ENCODE measurements at places on chromosomes 5 and 9. TPM values are rescaled to one million over a fixed set of nuclear protein-coding genes. Genes with fewer than 3 reads are reported as not detected.

The CD14 gene
- 11.8 TPM for polyA plus RNA-seq

The TMEM215 gene
- not detected for polyA plus RNA-seq

DNA sequence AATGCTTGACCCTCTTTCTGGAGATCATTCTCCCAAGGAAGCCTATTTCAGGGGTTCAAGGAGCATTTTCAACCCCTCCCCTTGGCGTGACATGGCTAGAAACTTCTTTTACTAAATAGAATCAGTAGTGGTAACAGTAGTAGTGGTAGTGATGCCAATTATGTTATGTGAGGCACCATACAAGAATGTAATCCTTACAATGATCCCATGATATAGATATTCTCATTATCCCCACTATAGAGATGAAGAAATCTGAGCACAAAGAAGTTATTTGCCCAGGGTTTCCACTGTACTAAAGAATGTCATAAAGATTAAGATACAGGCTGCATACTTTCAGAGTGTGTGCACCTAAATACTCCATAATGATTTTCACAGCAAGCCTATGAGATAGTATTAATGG lies 155.4 kb upstream of the CLINT1 start:
- H3K4me1 ChIP-seq, result no peaks in the 10 kb centered on the region
- no peak overlapping the region for H3K4me3 ChIP-seq
- H3K27me3 ChIP-seq, result no peaks in the 10 kb centered on the region
- H3K27ac ChIP-seq, result no peak overlapping the region
- no peak for DNase-seq

DNA sequence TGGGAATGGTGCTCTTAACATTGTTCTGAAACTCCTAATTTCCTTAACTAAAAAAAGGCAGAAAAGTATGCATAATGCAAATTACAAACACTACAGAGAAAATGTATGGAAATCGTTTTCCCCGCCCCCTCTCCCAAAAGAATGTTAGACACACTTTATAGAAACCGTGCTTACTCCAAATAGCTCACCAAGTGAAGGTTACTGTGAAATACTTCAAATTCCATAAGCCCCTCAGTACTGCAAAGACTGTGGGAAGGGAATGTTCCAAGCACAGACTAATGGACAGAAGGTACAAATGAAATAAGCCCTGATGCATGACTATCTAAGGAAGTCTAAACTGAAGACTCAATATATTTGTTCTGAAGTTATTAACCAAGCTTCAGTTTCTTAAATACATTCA lies 12.5 kb downstream of the MAPKAP1 start:
- no peak overlapping the region for H3K4me3 ChIP-seq
- DNase-seq, result no peak
- no peaks in the 10 kb centered on the region for H3K36me3 ChIP-seq
- H3K27me3 ChIP-seq, result no peaks in the 10 kb centered on the region
- no peaks in the 10 kb centered on the region for H3K4me1 ChIP-seq
- no peak overlapping the region for H3K27ac ChIP-seq

DNA sequence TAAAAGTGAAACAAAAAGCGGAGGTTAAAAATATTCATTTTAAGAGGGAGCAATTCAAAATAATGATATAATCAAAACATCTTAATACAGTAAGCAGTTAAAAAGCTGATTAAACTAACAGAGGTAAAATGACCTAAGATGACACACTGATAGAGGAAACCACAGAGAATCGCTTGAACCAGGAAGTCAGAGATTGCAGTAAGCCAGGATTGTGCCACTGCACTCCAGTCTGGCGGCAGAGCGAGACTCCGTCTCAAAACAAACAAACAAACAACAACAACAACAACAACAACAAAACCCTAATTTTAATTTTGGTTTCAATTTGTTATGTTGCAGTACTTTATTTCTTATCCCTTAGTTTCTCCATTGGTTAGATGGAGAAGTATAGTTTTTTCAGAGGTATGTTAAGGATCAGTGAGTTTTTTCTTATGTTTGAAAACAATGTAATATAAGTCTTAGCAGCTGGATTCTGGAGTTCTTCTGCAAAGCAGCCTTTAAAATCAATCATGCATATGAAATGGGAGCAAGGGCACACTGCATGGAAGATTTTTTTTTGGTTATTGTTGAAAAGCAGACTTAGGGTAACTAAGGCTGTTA lies 58.5 kb downstream of the MLANA start:
- no peaks in the 10 kb centered on the region for H3K36me3 ChIP-seq
- H3K4me3 ChIP-seq, result no peak overlapping the region
- no peaks in the 10 kb centered on the region for H3K4me1 ChIP-seq
- DNase-seq, result no peak
- no peaks in the 10 kb centered on the region for H3K27me3 ChIP-seq

The SLC6A7 gene
- polyA plus RNA-seq, result not detected

The IFNA21 gene
- polyA plus RNA-seq, result not detected

The OR4F3 gene
- not detected for polyA plus RNA-seq

DNA sequence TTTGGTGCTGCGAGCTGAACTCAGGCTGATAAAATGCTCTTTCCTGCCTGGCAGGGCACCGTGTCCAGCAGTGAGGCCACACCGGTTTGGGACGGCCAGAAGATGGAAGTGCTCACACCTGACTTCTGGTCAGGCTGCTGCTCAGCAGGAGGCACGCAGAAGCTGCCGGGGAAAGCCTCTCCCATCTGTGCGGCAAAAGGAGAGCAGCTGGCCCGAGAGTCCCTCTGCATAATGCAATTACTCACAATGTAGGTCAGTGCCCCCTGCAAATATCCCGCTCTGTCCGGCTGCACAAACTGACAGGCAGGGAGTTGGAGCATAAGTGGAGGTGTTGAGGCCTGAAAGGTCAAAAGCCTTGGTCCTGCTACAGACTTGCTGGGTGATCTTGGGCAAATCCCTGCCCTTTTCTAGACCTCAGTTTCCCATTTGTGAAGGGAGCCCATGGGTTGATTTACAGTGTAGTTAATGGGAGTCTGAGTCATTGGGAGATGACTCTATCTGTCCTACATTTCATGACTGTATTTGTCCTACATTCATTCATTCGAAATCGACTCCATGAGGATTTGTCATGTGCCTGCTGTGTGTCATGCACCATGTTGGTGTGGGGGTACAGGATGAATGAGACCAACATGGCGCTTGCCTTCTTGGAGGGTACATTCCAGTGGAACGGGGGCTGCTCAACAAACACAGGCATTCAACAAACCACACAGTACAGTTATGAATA lies 61.8 kb upstream of the TBC1D2 start:
- no peaks in the 10 kb centered on the region for H3K27me3 ChIP-seq
- no peak overlapping the region for H3K27ac ChIP-seq
- H3K4me3 ChIP-seq, result no peak overlapping the region
- no peaks in the 10 kb centered on the region for H3K36me3 ChIP-seq

The ORM1 gene
- polyA plus RNA-seq, result 1.6 TPM

The LCN10 gene
- polyA plus RNA-seq, result 54.0 TPM

DNA sequence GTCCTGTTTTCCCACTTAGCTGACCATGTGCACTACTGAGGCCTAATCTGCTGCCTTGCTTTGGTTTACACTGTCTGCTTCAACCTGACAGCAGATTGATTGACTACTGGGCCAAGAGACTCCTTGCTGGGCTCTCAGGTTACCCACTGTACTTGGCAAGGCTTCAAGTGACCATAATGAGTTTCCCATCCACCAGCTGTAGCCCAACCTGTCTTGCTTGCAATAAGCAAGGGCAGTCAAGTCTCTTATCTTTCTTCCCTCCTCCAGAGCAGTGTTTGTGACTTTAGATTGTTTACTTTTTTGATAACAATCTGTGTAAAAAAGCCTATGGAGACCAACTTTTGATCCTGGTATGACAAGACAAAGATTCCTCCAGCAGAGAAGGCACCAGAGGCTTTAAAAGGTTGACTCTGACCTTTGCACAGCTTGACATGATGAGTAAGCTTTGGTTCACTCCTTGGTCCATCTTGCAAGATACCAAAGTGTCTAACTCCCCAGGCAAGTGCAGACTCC lies 912.3 kb upstream of the SEMA6A start:
- no peaks in the 10 kb centered on the region for H3K36me3 ChIP-seq
- no peak for DNase-seq
- H3K4me3 ChIP-seq, result no peak overlapping the region
- no peaks in the 10 kb centered on the region for H3K27me3 ChIP-seq

DNA sequence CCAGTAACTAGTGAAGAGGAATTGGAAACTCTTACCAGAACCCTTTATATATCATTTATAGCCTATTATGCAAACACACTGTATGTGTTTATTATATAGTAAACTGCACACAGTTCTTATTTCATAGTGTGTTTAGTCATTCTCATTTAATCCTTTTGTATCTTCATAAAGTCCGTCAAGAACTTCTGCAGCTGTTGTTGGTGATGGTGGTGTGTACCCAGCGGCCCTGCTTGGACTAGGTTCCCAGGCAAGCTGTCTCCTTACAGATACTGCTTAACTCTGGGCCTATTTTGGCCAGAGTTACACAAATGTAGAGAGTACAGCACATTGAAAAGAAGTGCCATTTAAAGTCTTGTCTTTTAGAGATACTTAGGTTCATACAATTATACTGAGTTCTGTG lies 231.9 kb downstream of the NDUFS4 start:
- no peak for DNase-seq
- no peak overlapping the region for H3K27ac ChIP-seq

DNA sequence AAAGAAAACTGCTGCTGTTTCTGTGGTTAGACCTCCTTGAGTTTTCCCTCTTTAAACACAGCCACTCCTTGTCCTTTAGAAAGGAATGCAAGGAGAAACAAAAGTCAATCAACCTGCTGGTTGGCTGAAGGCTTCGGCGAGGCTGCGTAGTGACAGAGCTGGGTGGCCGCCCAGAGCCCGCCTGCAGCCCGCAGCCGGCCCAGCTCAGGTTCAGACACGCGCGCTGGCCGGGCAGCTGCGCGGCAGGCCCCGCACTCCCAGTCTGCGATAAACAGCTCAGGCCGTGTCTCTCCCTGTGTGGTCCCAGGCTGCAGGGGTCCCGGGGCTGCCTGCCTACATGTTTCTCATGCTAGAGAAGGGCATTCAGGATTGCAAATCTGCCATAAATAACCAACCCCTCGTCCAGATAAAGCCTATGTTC lies 115.4 kb downstream of the HSD17B3 start:
- DNase-seq, result no peak
- no peak overlapping the region for H3K4me3 ChIP-seq
- H3K27me3 ChIP-seq, result no peaks in the 10 kb centered on the region

The ABO gene
- polyA plus RNA-seq, result 9.3 TPM

GRCh38 chr9:69571032-69571431 lies 101.1 kb downstream of the APBA1 start:
- H3K27me3 ChIP-seq, result no peaks in the 10 kb centered on the region
- DNase-seq, result no peak
- no peak overlapping the region for H3K4me3 ChIP-seq
- H3K36me3 ChIP-seq, result no peaks in the 10 kb centered on the region
- no peak overlapping the region for H3K27ac ChIP-seq

The PRELID2 gene
- polyA plus RNA-seq, result 4.0 TPM

DNA sequence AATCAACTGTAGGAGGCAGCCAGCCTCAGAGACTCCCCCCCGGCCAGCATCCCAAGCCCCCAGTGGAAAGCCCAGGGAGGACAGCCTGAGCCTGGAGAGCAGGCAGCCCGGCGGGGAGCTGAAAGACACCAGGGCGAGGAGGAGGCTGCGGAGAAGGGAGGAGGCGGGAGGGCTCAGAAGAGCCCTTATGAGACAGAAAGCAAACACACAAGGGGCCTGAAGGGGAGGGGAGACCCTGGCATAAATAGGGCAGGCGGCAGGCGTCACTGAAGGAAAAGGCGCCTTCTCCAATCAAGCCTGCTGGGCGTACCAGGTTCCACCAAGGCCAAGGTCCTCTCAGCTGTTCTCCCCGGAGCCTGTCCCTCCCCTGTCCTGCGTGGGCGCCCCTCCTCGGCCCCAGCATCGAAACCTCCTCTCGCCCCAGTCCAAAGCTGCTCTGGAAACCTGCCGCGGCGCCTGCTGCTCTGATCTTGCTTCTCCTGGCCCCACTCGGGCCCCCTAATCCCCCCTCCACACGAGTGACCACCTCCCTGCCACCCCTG lies 1.3 kb downstream of the SLC9A3 start:
- no peak for DNase-seq
- no peaks in the 10 kb centered on the region for H3K27me3 ChIP-seq
- no peaks in the 10 kb centered on the region for H3K36me3 ChIP-seq
- H3K4me1 ChIP-seq, result no peaks in the 10 kb centered on the region

The PCDHGA6 gene
- 1.1 TPM for polyA plus RNA-seq

- no peak overlapping the region for H3K4me3 ChIP-seq
- H3K4me1 ChIP-seq, result peaks cover 9% of the 10 kb centered on the region
- no peak for DNase-seq
Observed at GRCh38 chr5:72601861-72602260, 94.7 kb upstream of the ZNF366 start.

DNA sequence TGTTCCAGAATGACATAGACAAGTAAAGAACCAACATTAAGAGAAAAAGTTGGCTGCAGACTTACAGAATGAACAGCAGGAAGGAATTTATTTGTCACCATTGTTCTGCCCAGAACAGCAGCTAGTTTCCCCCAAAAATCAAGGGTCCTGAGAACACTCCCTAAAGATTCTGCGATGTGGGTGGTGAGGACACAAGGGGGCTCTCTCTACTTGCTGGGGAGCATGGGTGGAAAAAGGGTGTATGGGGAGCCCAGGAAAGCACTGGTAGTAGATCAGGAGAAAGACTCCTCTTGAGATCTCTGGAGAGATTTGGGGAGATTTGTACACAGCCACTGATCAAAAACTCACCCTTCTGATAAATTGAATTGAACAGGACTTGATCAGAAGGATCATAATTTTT lies 316.5 kb downstream of the KCTD16 start:
- H3K4me3 ChIP-seq, result no peak overlapping the region
- no peaks in the 10 kb centered on the region for H3K4me1 ChIP-seq
- DNase-seq, result no peak

DNA sequence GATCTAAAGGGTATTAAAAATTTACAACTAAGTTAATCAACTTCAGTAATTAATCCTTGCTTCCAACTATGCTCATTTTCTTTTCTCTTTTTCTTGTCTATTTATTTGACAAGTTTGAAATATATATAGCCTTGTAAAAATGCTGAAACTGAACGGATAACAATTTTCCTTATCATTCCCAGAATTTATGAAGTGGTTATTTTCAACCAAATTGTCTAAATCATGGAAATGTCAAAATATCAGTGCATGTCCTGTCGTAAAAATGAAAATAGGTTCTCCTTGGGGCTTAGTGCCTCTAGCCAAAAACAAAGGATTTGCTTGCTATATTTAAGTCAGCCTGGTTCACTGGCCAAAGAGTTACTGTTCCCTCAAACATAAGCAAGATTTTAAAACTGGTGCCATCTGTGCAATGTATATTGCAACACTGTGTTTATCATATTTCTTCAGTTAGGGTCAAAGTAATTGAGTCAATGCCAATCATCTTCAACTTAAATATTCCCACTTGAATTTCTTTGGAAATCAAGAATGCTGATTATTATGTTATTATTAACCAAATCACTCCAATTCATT lies 798.3 kb downstream of the MAT2B start:
- H3K27me3 ChIP-seq, result no peaks in the 10 kb centered on the region
- no peak overlapping the region for H3K4me3 ChIP-seq
- no peak overlapping the region for H3K27ac ChIP-seq
- no peak for DNase-seq
- no peaks in the 10 kb centered on the region for H3K4me1 ChIP-seq
- H3K36me3 ChIP-seq, result no peaks in the 10 kb centered on the region
